T-helper 1 cell (primary cell): ENCODE measurements at places on chromosomes 3 and 15.
A peak's percentile ranks its signal among the peaks of the same experiment; 100 is the strongest.

GRCh38 chr15:48421362-48421761 is 90.1 kb downstream of the DUT start:
- no peak for DNase-seq

GRCh38 chr3:101876142-101876541 is 26.8 kb downstream of the NFKBIZ start:
- DNase-seq, result no peak

- DNase-seq, result no peak
These were observed 541.1 kb downstream of the NLGN1 start for GRCh38 chr3:173938616-173939015.

GRCh38 chr3:72390841-72391240 is 457.4 kb downstream of the SHQ1 start:
- DNase-seq, result no peak

DNA sequence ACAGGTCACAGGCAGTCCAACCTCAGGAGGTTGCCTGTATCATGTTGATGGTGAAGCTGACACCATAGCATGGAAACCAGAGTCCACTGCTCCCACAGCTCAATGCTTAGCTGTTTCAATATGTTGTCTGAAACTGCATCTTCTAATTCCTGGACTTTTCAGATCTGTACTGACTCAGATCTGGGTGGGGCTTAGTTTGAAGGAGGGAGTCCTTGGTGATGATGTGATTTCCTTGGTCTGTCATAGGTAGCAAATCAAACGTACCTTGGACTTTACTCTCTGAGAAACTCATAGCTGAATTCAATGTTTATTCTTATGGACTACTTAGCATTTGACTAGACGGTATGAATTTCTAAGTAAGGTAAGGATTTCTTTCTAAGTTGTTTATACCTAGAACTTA is at the start of gene HHLA2:
Gene HHLA2 (plus strand): TSS at position 310 of the 400 bp plus-strand sequence. CDS start 55,266 bp downstream, outside the sequence.
- peak; percentile 78 for DNase-seq

- no peak for DNase-seq
These were observed 151.3 kb downstream of the NR1I2 start for GRCh38 chr3:119933207-119933606.
